ENCODE measurements at places on chromosomes 1 and 21. TPM values are rescaled to one million over a fixed set of nuclear protein-coding genes. Genes with fewer than 3 reads are reported as not detected.

The CRP gene
- polyA plus RNA-seq, result not detected

The CASQ2 gene
- polyA plus RNA-seq, result 0.92 TPM

The CENPL gene
- polyA plus RNA-seq, result 13.2 TPM

The SPATA6 gene
- 18.3 TPM for polyA plus RNA-seq

The LIPI gene
- polyA plus RNA-seq, result 0.21 TPM

The CRYBG2 gene
- polyA plus RNA-seq, result 0.80 TPM

The OR2T2 gene
- polyA plus RNA-seq, result not detected

The GRIK1 gene
- polyA plus RNA-seq, result 1.5 TPM

The TFF3 gene
- 1.9 TPM for polyA plus RNA-seq

The SLC44A3 gene
- polyA plus RNA-seq, result 88.6 TPM

The PCAT6 gene
- 3.5 TPM for polyA plus RNA-seq

The LCK gene
- 5.2 TPM for polyA plus RNA-seq

The NSUN4 gene
- polyA plus RNA-seq, result 28.0 TPM

The GPA33 gene
- 1.8 TPM for polyA plus RNA-seq

The SUSD4 gene
- 14.8 TPM for polyA plus RNA-seq

The TEX38 gene
- 0.53 TPM for polyA plus RNA-seq

The ELAPOR1 gene
- polyA plus RNA-seq, result 2.2 TPM

The CACNA1E gene
- 0.51 TPM for polyA plus RNA-seq

The SRGAP2C gene
- polyA plus RNA-seq, result 22.9 TPM

The CRNN gene
- polyA plus RNA-seq, result not detected

The TAS1R1 gene
- polyA plus RNA-seq, result 0.17 TPM

The LCE5A gene
- polyA plus RNA-seq, result not detected

The KRTAP22-1 gene
- not detected for polyA plus RNA-seq

The POU3F1 gene
- polyA plus RNA-seq, result 0.65 TPM

The PAPPA2 gene
- 64.4 TPM for polyA plus RNA-seq

The MFSD2A gene
- 2.2 TPM for polyA plus RNA-seq

The HSPB7 gene
- 3.9 TPM for polyA plus RNA-seq

The MYOM3 gene
- polyA plus RNA-seq, result 25.5 TPM

All from right renal cortex interstitium (tissue), 3 donors.